ENCODE measurements at places on chromosomes 1 and 21.

DNA sequence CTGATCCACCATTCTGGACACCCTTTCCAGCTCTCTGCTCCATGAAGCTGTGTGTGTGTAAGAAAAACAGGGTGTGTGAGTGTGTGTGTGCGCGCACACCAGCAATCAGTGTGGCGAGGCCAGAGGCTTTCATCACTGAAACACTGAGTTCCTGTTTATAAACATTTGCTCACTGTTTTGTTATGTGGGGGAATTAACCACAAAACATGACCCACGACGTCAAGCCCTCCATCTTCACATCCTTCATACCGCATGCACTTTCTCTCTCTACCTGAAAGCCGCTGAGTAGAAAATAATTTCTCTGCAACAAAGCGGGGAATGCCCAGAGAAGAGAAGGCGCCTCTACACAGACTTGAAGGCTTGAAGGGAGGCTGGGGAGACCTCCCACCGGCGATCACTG is 148.9 kb upstream of the IRF2BP2 start:
- DNase-seq, result peak; percentile 72

DNA sequence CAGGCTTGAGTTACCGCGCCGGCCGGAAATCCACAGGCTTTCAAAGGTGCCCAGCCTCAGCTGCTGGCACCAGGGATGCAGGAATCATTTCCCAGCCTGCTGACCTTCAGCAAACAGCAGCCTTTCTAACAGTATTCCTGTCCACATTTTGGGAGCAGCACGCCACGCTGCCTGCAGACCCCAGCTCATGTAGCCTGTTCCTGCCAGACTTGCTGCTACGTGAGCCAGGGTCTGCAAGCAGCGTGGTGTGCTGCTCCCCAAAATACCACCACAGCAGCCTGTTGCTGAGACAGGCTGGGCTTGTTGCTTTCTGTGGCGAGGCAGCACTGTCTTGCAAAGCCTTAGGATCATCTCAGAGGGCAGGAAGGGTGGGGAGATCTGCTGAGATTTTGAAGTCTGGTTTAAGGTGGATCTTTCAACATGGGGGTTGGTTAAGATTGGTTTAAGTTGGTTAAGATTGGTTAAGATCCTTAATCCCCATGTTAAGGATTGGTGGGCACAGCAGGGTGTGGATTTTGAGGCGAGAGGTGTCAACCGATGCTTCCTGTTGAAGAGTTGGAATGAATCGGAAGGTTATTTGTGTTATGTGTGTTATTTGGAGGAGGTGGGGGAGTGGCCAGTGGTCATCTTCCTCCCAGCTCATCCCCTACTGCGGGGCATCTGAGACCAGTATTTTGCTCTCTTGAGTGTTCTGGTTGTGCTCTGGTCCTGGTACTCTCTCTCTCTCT is 12.9 kb downstream of the FAAH start:
- no peak for DNase-seq

GRCh38 chr21:27301220-27301619 is 334.3 kb upstream of the ADAMTS5 start:
- DNase-seq, result no peak

GRCh38 chr1:6261615-6261995 is 707 bp upstream of the GPR153 start:
- DNase-seq, result no peak

DNA sequence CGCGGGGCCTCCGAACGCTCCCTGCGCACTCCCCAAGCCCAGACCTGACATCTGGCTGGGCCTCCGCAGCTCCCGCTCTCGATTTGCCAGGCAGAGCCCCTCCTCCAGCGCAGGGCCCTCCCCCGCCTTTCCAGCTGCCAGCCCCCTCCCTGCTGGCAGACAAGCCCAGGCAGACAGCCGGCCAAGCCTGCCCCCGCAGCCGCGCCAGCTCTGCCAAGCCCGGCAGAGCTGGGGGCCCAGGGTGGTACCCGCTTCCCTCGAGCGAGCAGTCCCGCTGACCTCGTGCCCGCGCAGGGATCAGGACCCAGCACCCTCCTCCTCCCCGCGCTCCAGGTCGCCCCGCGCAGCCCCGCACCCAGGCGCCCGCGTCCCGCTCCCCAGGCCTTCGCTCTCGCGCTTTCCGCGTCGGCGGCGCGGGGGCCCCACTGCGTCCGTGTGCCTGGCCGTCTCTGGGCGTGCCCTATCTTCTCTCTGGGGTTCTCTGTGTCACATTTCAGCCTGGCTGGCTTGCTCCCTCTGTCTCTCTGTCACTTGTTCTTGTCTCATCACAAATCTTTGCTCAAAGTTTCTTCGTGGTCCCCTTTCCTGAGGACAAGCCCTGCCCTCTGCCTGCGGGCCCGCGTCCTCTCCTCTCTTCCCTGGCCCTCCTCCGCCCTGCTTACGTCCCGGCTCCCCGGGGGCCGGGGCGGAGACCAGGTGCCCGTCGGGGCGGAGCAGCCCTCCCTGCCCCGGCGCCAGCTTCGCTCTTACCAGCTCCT is 580 bp downstream of the INKA2 start:
- DNase-seq, result peak; percentile 56

- no peak for DNase-seq
Measured at GRCh38 chr1:22080191-22080590, 27.7 kb downstream of the CDC42 start.

GRCh38 chr21:37075214-37075770 is 2.2 kb downstream of the TTC3 start:
- no peak for DNase-seq

DNA sequence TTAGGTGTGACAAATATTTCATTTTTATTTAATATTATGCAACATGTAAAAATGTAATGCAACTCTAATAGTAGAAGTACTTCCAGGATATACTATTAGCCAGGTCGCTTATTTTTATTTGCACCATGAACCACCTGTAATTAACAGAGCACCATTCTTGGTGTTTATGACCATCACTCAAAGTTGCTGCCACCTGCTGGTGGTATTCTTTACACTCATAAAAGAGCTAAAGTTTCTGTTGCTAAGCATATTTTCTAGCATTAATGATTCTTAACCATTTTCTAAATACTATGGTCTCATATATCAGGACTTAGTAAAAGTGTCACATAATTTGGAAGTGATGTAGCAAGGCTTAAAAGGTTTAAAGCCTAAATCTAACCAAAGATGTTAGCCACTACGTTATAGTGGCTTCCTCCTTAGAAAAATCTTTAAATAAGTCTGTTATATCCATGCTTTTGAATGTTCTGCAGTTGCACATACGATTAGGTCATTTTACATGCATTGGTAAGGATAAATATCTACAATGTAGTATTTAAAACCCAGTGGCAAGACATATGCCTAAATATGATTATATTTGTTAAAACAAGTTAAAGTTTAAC is 244.5 kb downstream of the NEGR1 start:
- no peak for DNase-seq

- no peak for DNase-seq
Measured at GRCh38 chr21:34520764-34521508, 8.9 kb upstream of the KCNE1 start.

DNA sequence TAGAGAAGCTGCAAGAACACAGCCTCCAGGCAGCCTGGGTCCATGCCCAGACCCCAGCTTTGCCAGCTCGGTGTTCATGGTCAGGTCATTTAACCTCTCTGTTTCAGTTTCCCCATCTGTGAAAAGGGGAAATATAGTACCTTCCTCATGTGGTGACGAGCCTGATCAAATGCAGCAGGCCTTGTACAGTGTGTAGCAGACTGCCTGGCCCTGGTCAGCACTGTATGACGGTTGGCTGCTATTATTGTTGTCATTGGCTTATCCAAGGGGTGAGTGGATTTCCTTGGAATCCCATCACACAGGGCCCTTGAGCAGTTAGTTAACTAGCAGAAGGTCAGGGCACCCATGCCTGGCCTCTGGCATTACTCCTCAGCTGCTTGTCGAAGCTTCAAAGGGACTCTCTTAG is 6.6 kb upstream of the TMEM51 start:
- DNase-seq, result no peak

- no peak for DNase-seq
Measured at GRCh38 chr1:70504821-70505193, 93.7 kb downstream of the CTH start.

DNA sequence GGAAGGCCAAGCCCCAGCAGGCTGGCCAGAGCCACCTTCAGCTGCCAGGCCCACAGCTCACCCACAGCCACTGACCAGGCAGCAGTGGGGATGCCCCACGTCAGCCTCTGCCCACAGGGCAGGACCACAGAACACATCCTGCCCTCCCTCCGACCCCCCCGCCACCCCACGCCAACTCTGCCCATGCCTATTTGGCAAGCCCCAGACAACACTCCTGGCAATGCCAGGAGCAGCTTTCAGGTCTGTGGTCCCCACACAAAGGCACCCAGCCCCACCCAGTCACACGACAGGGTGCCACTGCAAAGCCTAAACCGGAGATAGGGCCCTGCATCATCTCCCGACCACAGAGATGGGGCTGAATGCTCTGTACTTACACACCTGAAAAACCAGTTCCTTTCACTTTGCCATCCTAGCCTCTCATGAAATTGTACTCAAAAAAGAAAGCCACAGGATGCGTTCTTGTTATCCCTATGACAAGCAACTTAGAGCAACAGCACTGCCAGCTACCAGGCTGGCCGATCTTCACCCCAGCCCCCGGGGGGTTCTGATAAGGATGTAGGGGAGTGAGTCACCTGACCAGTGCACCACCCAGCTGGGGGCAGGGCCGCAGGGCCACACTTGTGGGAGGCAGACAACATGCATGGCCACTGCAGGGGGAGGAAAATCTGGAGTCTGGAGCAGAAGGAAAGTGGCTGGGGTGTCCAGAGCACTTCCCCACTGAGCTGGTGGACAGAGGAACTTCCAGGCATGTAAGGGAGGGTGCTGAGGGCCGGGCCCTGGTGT is 36.2 kb downstream of the UBE2G2 start:
- DNase-seq, result no peak

- no peak for DNase-seq
Measured at GRCh38 chr1:34984435-34984792, 733 bp downstream of the TMEM35B start.

DNA sequence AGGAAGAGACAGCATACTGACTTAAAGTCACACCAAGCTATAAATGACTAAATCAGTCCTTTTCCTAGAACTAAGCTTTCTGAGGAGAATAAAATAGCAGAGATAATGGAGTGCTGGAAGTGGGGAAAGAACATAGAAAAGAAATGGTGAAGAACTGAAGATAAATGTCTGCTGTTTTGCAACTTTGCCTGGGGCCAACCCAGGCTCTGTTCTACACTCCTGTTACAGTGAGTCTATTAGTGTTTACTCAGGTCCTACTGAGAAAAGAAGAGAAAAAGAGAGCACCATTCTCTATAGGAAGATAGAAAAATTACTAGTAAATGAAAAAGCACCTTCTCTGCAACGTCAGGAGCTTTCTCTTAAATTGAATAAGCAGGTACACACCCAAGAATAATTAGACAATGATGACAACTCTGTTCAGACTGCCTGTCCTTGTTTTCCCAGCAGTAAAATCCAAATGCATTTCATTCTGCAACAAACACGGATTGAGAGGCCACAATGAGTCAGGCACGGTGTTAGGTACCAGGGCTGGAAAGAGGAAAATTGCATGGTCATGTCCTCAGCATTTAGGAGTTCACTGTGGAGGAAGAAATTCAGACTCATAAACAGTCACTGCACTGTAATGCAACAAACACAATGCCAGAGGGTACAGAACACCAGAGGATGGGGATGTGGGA is 139.4 kb upstream of the CAMK1G start:
- DNase-seq, result no peak

DNA sequence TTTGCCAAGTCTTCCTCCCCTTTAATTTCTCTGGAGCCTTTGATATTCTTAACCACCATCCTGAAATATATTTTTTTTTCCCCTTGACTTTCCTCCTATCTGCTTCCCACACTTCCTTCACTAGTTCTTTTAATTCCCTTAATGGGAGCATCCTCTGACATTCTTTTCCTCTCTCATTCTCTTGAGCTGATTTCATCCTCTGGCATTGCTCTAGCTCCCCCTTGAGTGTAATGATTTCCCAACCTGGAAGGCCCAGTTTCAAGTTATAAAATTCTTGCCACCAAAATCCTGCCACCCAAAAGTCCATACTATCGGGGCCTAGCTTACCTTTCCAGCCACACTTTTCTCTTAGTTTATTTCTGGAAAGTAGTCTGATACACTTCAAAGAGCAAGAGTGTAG is 39.5 kb upstream of the UBE2U start:
- no peak for DNase-seq

GRCh38 chr1:115299266-115299665 is 38.8 kb downstream of the NGF start:
- DNase-seq, result no peak

GRCh38 chr1:248811514-248812490 is 13.9 kb downstream of the SH3BP5L start:
- no peak for DNase-seq

GRCh38 chr1:6489383-6489765 is 2.1 kb downstream of the PLEKHG5 start:
- no peak for DNase-seq

- no peak for DNase-seq
Measured at GRCh38 chr1:165045902-165046301, 310.6 kb downstream of the LMX1A start.

GRCh38 chr1:108007531-108007930 is 42.6 kb upstream of the VAV3 start:
- DNase-seq, result no peak

- peak; percentile 39 for DNase-seq
Measured at GRCh38 chr1:116390195-116390594, 17.2 kb downstream of the ATP1A1 start.

- no peak for DNase-seq
Measured at GRCh38 chr1:225509770-225510169, 81.9 kb upstream of the LBR start.

- no peak for DNase-seq
Measured at GRCh38 chr1:7401814-7402547, 369.1 kb upstream of the VAMP3 start.

GRCh38 chr1:40734882-40735628 is 43.6 kb downstream of the NFYC start:
- no peak for DNase-seq

DNA sequence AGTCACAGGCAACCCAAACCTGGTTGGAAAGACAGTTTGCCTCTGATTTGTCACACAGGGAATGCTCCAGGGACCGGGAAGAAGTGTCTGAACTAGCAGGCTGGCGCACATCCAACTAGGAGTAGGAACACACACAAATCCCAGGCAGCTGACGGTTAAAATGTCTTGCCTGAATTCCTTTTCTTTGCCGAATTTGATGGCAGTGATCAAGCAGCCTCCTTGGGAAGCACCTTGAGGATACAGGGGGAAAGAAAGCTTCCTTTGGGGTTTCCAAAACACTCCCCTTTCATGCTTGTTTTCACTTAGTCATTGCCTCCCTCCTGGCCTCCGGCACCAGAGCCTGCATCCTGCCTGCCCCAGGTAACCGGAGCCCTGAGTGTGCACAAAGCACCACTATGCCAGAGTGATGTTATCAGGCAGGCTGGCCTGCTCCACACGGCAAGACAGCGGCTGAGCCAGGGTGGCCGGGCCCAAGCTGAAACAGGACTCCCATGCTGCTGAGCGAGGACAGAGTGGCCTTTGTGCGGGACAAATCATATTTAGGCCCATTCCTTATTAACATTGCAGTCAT is 193.8 kb downstream of the LMX1A start:
- no peak for DNase-seq

Data from CD4-positive, alpha-beta T cell treated with Interleukin-15 for 1 hour (primary cell).